Mesenchymal stem cell (in vitro differentiated cells and primary cell): ENCODE measurements at places on chromosomes 7 and 10.
A peak's percentile ranks its signal among the peaks of the same experiment; 100 is the strongest.

DNA sequence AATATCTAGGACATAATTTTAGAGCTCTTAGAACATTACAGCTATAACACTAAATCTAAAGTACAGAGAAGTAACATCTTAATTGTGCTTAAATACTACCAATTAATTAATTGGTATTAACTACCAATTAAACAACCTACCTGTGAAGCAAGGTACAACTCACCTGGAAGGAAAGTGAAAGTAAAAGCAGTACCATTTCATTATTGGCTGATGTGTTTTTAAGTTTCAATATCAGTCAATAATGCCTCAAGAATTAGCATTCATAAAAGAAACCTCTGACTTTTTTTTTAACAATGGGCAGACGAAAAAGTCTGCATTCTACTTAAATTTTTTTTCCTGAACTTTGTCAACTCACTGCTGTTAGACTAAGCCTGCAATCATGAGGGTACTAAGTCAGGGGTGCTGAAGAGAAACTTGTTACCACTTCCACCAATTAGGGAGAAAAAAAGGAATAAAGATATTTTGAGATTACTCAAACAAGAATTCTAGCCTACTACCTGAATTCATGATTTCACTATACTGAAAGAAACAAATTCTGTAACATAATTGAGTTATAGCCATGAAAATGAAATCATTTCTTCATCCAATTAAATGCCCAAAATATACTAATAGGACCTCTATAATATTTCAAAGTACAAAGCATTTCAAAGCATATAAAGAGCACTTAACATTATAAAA lies 19.9 kb downstream of the UPF2 start:
- no peak for DNase-seq

- peak; percentile 43 for DNase-seq
These were observed 819 bp downstream of the HYCC1 start for GRCh38 chr7:23012908-23013714.

- DNase-seq = peak; percentile 82
These were observed 52.3 kb upstream of the MYL10 start for GRCh38 chr7:101681170-101682007.

- DNase-seq = no peak
These were observed 7.6 kb upstream of the SUPV3L1 start for GRCh38 chr10:69172241-69172982.

DNA sequence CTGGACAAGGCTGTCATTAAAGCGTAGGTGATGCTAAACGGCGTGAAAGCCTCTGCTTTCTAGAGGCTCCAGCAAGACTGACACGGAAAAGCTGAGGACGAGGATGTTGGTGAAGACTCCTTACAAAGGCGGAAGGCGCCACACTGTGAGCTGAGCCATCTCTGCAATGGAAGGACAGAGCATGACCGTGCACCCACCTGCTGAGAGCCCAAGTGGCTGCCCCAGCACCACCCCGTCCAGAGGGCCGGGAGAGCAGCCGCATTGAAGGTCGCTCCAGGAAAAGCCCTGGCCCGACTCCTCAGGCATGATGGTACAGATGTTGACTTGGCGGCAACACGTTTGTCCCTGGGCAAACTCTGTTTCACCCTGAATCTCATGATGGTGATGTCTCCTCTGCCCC lies 492.7 kb downstream of the DNAJB6 start:
- no peak for DNase-seq

GRCh38 chr10:80194373-80195045 lies 10.8 kb downstream of the ANXA11 start:
- no peak for DNase-seq

- DNase-seq = peak; percentile 6
These were observed 124.3 kb downstream of the THSD7A start for GRCh38 chr7:11707606-11708193.

GRCh38 chr10:73937333-73938043 lies 26.6 kb downstream of the PLAU start:
- no peak for DNase-seq

GRCh38 chr7:100066953-100067352 lies 14.6 kb downstream of the ZNF3 start:
- DNase-seq = no peak

- no peak for DNase-seq
These were observed 3.9 kb downstream of the HPS6 start for GRCh38 chr10:102069071-102069470.

DNA sequence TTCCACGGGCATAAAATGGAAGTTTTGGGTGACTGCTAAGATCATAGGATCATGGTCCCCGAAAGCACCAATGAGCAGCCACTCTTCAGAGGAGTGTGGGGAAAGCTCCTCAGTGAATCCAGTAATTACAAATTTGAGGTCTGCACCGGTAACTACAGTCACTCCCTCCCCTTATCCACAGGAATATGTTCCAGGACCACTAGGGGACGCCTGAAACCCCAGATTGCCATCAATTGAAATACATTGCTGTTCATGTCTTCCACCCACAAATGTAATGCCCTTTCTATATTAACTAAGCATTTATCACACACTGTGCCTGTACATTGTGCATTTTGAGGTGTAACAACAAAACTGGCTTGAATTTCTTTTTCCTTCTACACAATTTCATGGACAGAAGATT lies 447.9 kb upstream of the PFKP start:
- peak; percentile 48 for DNase-seq

DNA sequence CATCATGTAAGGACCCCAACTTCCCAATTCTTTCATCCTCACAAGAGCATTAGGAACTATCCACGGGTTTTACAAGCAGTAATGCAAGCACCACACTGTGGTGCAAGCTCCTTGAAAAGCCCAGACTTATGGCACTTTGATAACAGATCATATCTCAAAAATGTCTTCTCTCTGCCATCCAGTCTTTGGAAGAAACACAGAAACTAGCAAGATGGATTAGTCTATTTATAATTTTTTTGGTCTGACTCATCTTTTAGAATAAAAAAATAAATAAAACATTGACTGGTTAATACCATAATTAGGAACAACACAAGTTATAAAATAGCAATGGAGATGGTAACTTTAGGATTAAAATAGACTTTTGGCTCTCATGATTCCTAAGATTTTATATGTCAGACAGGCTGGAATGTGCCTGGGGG lies 49.0 kb upstream of the CALD1 start:
- peak; percentile 76 for DNase-seq

DNA sequence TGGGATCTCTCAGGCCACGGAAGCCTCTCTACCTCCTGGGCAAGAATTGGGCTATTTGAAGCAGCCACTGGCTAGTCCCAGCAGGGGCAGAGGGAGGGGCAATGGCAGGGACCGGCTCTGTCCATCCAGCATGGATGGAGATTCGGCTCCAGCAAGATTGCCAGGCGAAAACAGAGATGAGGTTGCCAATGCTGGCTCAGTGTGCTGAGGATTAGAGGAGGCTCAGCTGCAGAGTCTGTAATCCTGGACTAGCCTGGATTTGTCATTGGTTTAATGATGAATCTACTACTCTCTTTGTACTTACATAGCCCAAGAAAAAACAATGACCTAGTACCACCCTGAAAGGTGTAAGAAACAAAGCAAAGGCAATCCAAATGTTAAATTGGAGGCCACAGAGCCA lies 112.2 kb upstream of the PDCD4 start:
- DNase-seq = no peak

GRCh38 chr10:22959292-22959691 lies 31.4 kb downstream of the ARMC3 start:
- no peak for DNase-seq

- DNase-seq = no peak
These were observed 130.0 kb downstream of the PLXNA4 start for GRCh38 chr7:132446260-132446659.

GRCh38 chr7:133310232-133310862 lies 57.5 kb downstream of the EXOC4 start:
- peak; percentile 7 for DNase-seq

DNA sequence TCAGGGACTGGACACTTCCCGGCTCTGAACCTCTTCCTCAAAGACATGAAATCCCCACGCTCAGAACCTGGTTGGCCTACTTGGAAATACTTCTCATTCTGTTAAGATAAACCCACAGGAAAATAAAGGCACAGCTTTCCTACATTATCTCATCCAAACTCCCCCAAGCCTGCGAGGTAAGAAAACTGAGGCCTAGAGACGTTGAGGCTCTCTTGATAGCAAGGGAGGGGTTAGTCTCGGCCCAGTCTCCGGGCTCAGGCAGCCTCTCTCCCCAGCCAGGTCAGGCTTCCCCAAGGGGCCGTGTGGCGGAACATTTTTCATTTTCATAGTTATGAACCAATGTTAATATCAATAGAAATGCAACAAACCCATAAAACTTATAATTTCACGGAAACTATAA lies 4.6 kb upstream of the EIF3B start:
- DNase-seq = no peak

- DNase-seq = peak; percentile 75
These were observed 23.7 kb upstream of the ITGB1 start for GRCh38 chr10:32981760-32982159.

DNA sequence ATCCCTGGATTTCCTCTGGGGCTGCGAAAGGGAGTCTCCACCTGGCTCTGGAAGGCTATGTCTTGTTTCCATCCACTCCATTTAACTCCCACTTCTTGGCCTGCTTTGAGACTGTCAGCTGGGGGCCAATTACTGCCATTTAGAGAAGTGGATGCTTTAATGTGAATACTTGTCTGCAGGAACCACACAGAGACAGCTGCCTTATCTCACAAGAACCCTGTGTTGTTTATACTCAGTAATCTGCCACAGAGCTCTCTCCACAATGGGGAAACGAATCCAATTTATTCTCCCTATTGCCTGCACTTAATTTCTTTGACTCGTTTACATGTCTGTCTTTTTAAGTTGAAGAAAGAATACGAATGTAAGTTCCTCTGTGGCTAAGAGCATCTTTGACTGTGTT lies 787.0 kb upstream of the C7orf33 start:
- DNase-seq = no peak

DNA sequence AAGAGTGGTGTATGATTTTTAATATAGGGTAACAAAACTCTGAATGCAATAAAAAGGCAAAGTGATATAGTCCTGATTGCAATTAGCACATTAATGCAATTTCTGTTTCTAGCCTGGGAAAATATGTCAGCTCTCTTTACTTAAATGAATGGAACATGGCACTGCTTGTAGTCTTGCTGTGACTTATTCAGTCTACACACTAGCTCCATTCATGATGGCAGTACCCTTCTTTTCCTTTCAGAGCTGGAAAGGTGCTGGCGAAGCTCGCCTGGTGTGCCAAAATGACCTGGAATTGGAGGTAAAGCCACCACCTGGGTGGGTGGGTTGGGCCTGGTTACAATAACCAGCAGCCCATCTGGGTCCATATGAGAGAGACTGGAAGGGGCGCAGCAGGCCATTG lies 85.3 kb downstream of the ZNF365 start:
- no peak for DNase-seq

DNA sequence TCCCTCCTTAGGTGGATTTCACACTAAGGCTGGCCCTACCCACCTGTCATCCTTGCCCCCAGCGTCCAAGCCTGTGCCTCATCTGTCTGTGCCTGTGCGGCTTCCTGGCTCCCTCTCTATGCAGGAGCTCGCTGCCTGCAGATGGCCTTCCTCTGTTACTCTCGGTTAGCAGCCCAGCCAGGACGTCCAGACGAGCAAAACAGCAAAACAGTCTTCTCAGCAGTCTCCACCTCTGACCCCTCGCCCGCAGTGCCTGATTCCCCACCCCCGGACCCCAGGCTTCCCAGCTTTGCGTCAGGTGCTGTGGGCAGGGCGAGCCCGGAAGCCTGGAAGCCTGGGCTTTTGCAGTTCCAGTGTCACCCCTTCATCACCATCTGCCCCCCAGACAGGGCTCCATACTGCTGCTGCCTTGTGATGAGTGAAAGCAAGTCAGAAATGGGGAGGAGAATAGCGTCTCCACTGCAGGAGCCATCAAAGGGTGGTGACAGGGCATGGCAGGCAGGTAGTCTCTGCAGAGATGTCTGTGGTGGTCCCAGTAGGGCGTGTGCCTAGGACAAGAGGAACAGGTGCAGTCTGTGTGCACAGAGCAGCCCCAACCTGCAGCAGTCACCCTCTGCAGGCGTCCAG lies 88.5 kb downstream of the ADCY1 start:
- no peak for DNase-seq

- no peak for DNase-seq
These were observed 293.6 kb downstream of the SUGCT start for GRCh38 chr7:40428421-40428820.

DNA sequence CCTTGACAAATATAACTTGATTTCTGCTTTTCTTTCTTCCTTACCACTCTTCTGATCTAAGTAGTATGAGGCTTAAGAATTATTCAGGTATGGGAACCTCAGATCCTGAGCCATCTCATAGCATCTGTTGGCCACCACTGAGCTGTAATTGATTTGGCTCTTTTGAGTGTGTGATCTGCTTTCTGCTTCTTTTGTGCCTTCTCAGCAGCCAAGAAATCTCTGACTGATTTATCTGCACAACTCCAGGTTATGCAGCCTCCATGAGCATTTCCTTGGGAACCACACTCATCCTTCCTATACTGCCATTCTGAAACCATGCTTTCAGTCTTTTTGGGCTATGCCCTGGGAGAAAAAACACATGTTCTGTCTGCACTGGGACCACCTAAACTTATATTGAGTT lies 178.0 kb upstream of the FAM3C start:
- DNase-seq = no peak
